ENCODE measurements at places on chromosomes 1 and 21.

DNA sequence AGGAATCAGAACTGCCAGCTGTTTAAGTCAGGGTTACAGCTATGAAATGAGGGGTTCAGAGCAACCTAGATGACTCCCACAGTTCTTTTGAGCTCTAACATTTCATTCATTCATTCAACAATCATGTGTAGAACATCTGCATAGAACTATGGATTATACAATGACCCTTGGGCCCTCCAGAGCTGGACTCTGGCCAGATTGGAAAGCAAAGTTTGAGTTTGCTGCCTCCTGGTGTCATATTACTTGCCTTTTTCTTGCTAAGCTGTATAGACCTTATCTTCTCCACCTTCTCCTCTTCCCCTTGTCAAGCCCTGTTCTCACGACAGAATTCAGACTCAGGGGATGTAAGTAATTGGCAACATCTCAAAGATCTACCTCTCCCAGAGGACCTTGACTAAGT, 4.0 kb downstream of the CASQ2 start:
- DNase-seq, result no peak

DNA sequence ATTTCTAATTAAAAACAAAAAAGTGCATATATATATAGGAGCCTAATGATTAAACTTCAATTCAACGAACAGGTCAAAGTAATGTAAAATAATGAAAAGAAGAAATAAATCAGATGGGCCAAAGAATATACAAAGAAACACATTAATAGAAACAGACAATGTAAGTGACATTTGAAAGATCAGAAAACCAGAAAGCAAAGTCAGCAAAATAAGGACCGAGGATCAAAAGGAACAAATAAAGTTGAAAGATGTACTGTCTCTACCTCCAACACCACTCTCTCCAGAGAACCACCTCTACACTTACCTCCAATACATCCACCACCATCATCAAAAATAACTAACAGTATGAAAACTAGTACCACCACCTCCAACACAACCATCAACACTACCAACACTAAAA, 1226.3 kb upstream of the NCAM2 start:
- no peak for DNase-seq

- no peak for DNase-seq
Measured at GRCh38 chr1:210394281-210394821, 65.6 kb downstream of the HHAT start.

GRCh38 chr1:54404939-54405897, 976 bp downstream of the SSBP3 start:
- no peak for DNase-seq

DNA sequence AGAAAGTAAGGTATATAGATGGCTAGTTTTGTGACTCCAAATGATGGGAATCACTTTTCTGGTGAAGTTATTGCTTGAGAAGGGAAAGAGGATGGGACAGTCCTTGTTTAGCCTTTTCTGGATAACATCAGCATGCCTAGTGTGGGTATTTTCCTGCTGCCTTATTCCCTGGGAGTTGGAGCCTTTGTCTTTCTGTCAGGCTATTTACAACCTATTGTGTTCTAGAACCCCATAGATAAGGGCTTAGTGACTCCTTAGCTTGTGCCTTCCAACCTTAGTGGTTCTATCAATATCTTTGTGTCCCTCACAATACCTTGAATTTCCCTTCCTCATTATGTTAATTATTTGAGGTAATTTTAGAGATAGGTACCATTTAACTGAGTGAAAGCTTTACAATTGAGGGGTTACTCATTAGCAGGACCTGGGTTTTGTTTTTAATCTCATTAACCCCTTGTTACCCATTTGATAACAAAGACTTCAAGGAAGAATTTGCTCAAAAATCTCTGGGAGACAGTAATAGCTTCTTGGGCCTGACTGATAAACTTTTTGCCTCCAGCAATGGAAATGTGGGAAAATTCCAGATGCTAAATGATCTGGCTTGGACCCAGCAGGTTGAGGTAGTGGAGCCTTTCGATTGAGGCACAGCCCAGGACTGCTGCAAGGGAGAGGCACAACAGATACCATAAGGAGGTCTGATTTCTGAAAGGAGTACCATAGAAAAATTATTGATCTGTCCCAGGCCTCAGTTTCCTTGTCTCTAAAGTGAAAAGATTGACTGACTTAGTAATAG, 49.0 kb downstream of the CACHD1 start:
- DNase-seq, result no peak

DNA sequence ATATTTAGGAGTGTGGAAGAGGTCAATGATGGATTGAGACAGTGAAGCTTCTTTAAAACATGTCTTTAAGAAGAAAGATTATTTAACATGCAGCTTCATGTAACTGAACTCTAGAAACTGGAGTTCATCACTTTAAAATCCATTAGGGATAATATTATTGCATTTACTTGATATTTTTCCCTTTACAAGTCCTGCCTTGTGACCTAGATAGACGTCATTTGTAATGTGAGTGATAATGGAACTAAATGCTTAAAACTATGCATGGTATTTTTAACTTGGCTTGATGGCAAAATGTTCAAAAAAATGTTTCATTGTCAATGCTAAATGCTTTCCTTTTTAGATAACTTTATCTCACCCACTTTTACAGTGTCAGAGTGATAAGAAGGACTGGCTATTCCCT, 723.7 kb downstream of the RWDD3 start:
- DNase-seq, result no peak

- no peak for DNase-seq
Measured at GRCh38 chr1:55300975-55301374, 85.8 kb upstream of the USP24 start.

- DNase-seq, result no peak
Measured at GRCh38 chr1:101392552-101392951, 155.7 kb downstream of the S1PR1 start.

- no peak for DNase-seq
Measured at GRCh38 chr1:93815366-93816110, 63.5 kb downstream of the DNTTIP2 start.

- DNase-seq, result no peak
Measured at GRCh38 chr21:31872452-31873274, at the start of gene HUNK. TSS of gene HUNK (plus strand) at chr21:31873020. CDS start at chr21:31873675, 655 bp downstream.

- DNase-seq, result no peak
Measured at GRCh38 chr21:30962013-30962412, 76.3 kb downstream of the KRTAP19-8 start.

GRCh38 chr1:86852289-86852688, 61.6 kb downstream of the SELENOF start:
- peak; percentile 90 for DNase-seq

- DNase-seq, result no peak
Measured at GRCh38 chr1:59016390-59016789, 232.5 kb upstream of the JUN start.

Measured in CMK (cell line).